ENCODE measurements at places on chromosomes 4 and X. TPM values are rescaled to one million over a fixed set of nuclear protein-coding genes. Genes with fewer than 3 reads are reported as not detected.
A peak's percentile ranks its signal among the peaks of the same experiment; 100 is the strongest.

GRCh38 chr4:180850318-180850940, 1392.8 kb upstream of the TENM3 start:
- no peak overlapping the region for H3K4me3 ChIP-seq
- H3K27me3 ChIP-seq: no peaks in the 10 kb centered on the region
- no peak overlapping the region for H3K27ac ChIP-seq

GRCh38 chr4:184548316-184548647, 73.9 kb upstream of the IRF2 start:
- peaks cover 16% of the 10 kb centered on the region for H3K4me1 ChIP-seq
- H3K36me3 ChIP-seq: no peaks in the 10 kb centered on the region
- no peak overlapping the region for H3K27ac ChIP-seq

The CTSO gene
- 2.6 TPM for total RNA-seq

GRCh38 chr4:13396161-13396560, 88.0 kb downstream of the RAB28 start:
- no peak overlapping the region for H3K4me3 ChIP-seq
- H3K4me1 ChIP-seq: peaks cover 6% of the 10 kb centered on the region
- H3K36me3 ChIP-seq: peaks cover 9% of the 10 kb centered on the region

GRCh38 chr4:118357601-118358000, 4.8 kb upstream of the PRSS12 start:
- H3K27me3 ChIP-seq: peaks cover 52% of the 10 kb centered on the region
- no peak overlapping the region for H3K27ac ChIP-seq
- no peaks in the 10 kb centered on the region for H3K36me3 ChIP-seq
- DNase-seq: no peak

The FGA gene
- not detected for total RNA-seq

- H3K36me3 ChIP-seq: no peaks in the 10 kb centered on the region
- no peaks in the 10 kb centered on the region for H3K27me3 ChIP-seq
Observed at GRCh38 chr4:69823481-69824186, 36.3 kb downstream of the SULT1E1 start.

- H3K36me3 ChIP-seq: no peaks in the 10 kb centered on the region
- no peak overlapping the region for H3K27ac ChIP-seq
- no peaks in the 10 kb centered on the region for H3K27me3 ChIP-seq
- H3K4me1 ChIP-seq: no peaks in the 10 kb centered on the region
Observed at GRCh38 chrX:102840871-102841705, 96.0 kb upstream of the RAB40AL start.

DNA sequence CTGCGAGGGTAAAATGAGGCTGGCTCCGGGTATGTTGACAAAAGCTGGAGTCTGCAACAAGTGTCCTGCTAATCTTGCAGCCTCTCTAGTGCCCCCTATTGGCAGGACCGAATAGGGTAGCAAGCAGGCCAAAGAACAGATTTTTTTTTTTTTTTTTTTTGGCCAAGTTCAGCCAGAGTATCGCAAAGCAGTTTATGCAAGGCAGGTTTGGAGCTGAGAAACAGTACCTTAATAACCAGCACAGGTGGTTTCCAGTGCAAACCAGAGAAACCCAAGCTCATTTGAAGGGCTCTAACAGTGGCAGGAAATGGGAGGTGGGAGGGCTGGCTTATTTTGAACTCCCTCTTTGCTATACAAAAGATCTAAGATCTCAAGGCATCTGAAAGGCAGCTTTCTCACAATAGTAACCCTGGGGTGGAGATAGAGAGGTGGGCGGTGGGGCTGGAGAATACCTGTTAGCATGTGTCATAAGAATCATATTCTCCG, 38.2 kb upstream of the OCIAD2 start:
- peak; percentile 80 for DNase-seq
- no peak overlapping the region for H3K4me3 ChIP-seq
- peaks cover 14% of the 10 kb centered on the region for H3K4me1 ChIP-seq

- H3K27me3 ChIP-seq: no peaks in the 10 kb centered on the region
- no peak overlapping the region for H3K4me3 ChIP-seq
- no peak overlapping the region for H3K27ac ChIP-seq
- DNase-seq: no peak
- H3K4me1 ChIP-seq: peaks cover 15% of the 10 kb centered on the region
- H3K36me3 ChIP-seq: peaks cover 6% of the 10 kb centered on the region
Observed at GRCh38 chrX:23779025-23779424, 3.9 kb upstream of the SAT1 start.

- no peak for DNase-seq
- no peaks in the 10 kb centered on the region for H3K27me3 ChIP-seq
Observed at GRCh38 chrX:44352758-44353157, 9.3 kb upstream of the EFHC2 start.

GRCh38 chr4:183960046-183960420, 54.9 kb downstream of the STOX2 start:
- H3K4me3 ChIP-seq: no peak overlapping the region
- no peak overlapping the region for H3K27ac ChIP-seq
- H3K36me3 ChIP-seq: no peaks in the 10 kb centered on the region
- peaks cover 4% of the 10 kb centered on the region for H3K27me3 ChIP-seq
- H3K4me1 ChIP-seq: no peaks in the 10 kb centered on the region

The DGAT2L6 gene
- total RNA-seq: not detected

- no peak for DNase-seq
- H3K27ac ChIP-seq: no peak overlapping the region
- H3K36me3 ChIP-seq: no peaks in the 10 kb centered on the region
- peaks cover 4% of the 10 kb centered on the region for H3K27me3 ChIP-seq
- H3K4me1 ChIP-seq: no peaks in the 10 kb centered on the region
- H3K4me3 ChIP-seq: no peak overlapping the region
Observed at GRCh38 chr4:36737691-36738090, 456.3 kb downstream of the DTHD1 start.

The YTHDC1 gene
- 78.5 TPM for total RNA-seq

The ZBTB49 gene
- 3.8 TPM for total RNA-seq

- H3K36me3 ChIP-seq: no peaks in the 10 kb centered on the region
- peaks cover 4% of the 10 kb centered on the region for H3K4me1 ChIP-seq
- DNase-seq: no peak
- no peak overlapping the region for H3K27ac ChIP-seq
Observed at GRCh38 chr4:47930971-47931804, 16.8 kb upstream of the NFXL1 start.

DNA sequence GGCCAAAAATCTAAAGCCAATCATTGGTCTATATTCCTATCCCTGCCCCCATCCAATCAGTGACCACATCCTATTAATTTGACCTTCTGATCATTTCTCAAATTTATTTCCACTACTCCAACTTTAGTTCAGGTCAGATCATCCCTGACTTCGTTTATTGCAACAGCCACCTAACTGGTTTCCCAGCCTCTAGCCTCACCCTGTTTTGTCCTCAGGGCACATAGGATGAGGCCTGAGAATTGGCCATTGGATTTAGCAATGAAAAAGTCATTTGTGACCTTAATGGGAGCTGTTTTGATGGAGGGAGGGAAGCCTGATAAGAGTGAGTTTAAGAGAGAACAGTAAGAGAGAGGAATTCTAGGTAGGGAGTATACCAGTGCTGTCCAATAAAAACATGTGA, 155.0 kb downstream of the AMMECR1 start:
- H3K36me3 ChIP-seq: no peaks in the 10 kb centered on the region
- H3K4me1 ChIP-seq: peaks cover 8% of the 10 kb centered on the region
- no peak overlapping the region for H3K27ac ChIP-seq
- no peaks in the 10 kb centered on the region for H3K27me3 ChIP-seq
- H3K4me3 ChIP-seq: no peak overlapping the region

The CCNA2 gene
- total RNA-seq: 113 TPM

GRCh38 chrX:146154191-146154590, 336.6 kb downstream of the SLITRK2 start:
- H3K36me3 ChIP-seq: no peaks in the 10 kb centered on the region
- H3K27ac ChIP-seq: no peak overlapping the region
- no peak for DNase-seq
- no peaks in the 10 kb centered on the region for H3K27me3 ChIP-seq

- no peak for DNase-seq
- H3K36me3 ChIP-seq: no peaks in the 10 kb centered on the region
- H3K4me3 ChIP-seq: no peak overlapping the region
- H3K4me1 ChIP-seq: no peaks in the 10 kb centered on the region
- H3K27me3 ChIP-seq: no peaks in the 10 kb centered on the region
Observed at GRCh38 chrX:49976682-49977197, 54.3 kb downstream of the CLCN5 start.

GRCh38 chrX:38837389-38837788, 36.1 kb downstream of the MID1IP1 start:
- no peaks in the 10 kb centered on the region for H3K36me3 ChIP-seq
- no peaks in the 10 kb centered on the region for H3K27me3 ChIP-seq
- H3K4me1 ChIP-seq: no peaks in the 10 kb centered on the region
- no peak overlapping the region for H3K27ac ChIP-seq

DNA sequence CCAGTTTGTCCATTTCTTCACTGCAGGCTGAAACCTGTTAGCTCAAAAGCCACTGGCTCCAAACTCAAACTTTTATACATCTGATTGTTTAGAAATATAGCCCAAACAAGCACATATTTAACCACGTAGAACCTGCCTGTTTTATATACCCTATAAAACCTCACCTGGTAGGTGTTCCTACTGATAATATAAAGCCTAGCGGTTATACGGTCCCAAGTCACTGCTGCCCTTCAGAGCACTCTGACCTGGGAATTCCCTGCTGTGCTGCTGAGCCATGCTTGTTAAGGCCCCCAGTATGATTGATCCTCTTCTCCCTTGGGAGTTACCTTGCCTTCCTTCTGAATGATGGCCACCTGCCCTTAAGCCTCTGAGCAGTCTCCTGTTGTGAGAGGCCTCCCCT, 432.8 kb upstream of the LCORL start:
- no peaks in the 10 kb centered on the region for H3K4me1 ChIP-seq
- no peaks in the 10 kb centered on the region for H3K36me3 ChIP-seq
- H3K27me3 ChIP-seq: peaks cover 5% of the 10 kb centered on the region

GRCh38 chr4:133323670-133324069, 174.6 kb downstream of the PCDH10 start:
- H3K27ac ChIP-seq: no peak overlapping the region
- H3K4me3 ChIP-seq: no peak overlapping the region
- no peaks in the 10 kb centered on the region for H3K36me3 ChIP-seq
- no peaks in the 10 kb centered on the region for H3K27me3 ChIP-seq
- H3K4me1 ChIP-seq: no peaks in the 10 kb centered on the region

DNA sequence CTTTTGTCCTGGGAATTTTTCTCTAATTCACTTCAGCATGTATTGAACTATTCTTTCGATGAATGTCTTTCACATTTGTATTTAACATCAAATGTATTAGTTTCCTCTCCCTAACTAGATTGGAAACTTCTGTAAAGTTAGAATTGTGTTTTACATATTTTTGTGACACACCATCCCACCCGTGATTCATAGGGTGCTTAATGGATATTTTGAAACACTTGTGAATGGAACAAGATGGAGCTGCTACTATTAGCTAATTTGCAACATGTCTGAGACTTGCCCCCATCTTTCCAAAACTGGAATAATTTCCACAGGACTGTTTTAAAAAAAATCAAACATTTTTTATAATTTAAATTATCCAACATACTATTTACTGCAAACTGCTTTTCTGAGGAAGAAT, 30.2 kb upstream of the GNPDA2 start:
- no peaks in the 10 kb centered on the region for H3K4me1 ChIP-seq
- no peak overlapping the region for H3K27ac ChIP-seq
- no peaks in the 10 kb centered on the region for H3K36me3 ChIP-seq
- H3K27me3 ChIP-seq: peaks cover 16% of the 10 kb centered on the region
- no peak overlapping the region for H3K4me3 ChIP-seq

DNA sequence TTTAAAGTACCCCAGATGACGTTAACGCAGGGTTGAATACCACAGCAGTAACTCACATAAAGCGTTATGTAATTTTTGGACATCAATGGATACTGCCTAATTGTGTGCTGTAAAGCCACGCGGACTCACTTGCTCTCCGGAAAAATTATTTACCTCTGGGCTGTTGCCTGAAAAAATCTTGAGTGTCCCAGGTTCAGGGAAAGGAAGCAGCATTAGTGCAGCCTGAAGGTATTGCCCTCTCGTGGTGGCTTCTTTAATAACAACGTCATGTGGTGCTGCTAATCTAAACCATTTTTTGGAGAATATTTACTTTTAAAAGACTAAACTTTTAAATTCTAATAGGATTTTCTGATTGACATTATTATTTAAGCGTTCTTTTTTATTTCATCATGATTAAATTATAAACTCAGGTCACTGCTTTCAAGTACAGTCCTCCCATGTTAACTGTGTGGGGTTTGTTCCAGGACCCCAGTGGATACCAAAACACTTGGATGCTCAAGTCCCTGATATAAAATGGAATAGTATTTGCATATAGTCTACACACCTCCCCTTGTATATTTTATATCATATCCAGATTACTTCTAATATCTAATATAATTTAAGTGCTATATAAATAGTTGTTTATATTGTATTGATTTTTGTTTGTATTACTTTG, 384.8 kb downstream of the FAM133A start:
- no peaks in the 10 kb centered on the region for H3K36me3 ChIP-seq
- DNase-seq: no peak
- no peaks in the 10 kb centered on the region for H3K27me3 ChIP-seq
- H3K4me3 ChIP-seq: no peak overlapping the region
- no peaks in the 10 kb centered on the region for H3K4me1 ChIP-seq

- H3K4me1 ChIP-seq: peaks cover 82% of the 10 kb centered on the region
- H3K36me3 ChIP-seq: peaks cover 12% of the 10 kb centered on the region
- no peak overlapping the region for H3K4me3 ChIP-seq
- no peaks in the 10 kb centered on the region for H3K27me3 ChIP-seq
Observed at GRCh38 chr4:184441461-184442313, 32.7 kb downstream of the IRF2 start.

- H3K4me1 ChIP-seq: peaks cover 9% of the 10 kb centered on the region
- H3K27ac ChIP-seq: peak overlapping the region; percentile 33
- H3K4me3 ChIP-seq: no peak overlapping the region
- no peaks in the 10 kb centered on the region for H3K27me3 ChIP-seq
- H3K36me3 ChIP-seq: no peaks in the 10 kb centered on the region
Observed at GRCh38 chrX:100939333-100939732, 10.6 kb upstream of the XKRX start.

The TMEM47 gene
- not detected for total RNA-seq

DNA sequence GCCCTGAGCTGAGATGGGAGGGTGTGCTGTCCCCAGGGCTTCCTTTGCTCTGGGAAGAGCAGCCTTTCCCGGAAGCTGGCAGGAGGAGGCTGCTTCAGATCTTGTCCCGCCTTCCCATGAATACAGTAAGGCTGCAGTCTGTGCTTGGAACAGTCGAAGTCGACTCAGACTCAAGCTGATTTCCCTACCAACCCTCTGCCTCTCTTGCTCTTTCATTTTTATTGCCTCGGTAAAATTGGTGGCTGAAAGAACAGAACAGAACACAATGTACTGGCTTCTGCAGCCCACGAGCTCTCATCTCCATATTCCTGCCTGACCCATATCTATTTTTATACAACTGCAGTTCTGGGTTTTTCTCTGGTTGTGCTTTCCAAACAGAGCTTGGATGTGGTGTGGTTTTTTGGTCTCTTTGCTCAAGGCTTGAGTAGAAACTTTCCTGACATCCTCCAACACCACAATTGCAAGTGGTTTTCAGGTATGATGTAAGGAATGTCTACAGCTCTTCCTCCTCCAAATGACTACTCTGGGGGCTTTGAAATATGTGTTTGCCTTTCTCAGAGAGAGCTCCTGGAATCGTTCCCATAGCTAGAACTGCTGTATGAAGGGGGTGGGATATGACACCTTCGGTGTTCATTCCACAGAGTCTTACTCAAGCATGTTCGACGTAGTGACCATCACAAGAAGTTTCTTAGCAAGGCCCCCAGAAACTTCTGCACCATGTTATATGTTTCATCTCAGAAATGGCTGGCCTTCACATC, 61.3 kb downstream of the ENPP6 start:
- no peak for DNase-seq
- H3K4me1 ChIP-seq: no peaks in the 10 kb centered on the region
- no peak overlapping the region for H3K27ac ChIP-seq
- no peaks in the 10 kb centered on the region for H3K36me3 ChIP-seq

- peaks cover 17% of the 10 kb centered on the region for H3K4me1 ChIP-seq
- H3K36me3 ChIP-seq: peaks cover 19% of the 10 kb centered on the region
- no peaks in the 10 kb centered on the region for H3K27me3 ChIP-seq
- H3K27ac ChIP-seq: no peak overlapping the region
- peak; percentile 38 for DNase-seq
Observed at GRCh38 chrX:118603981-118604380, 108.4 kb downstream of the DOCK11 start.

The MAGEB2 gene
- not detected for total RNA-seq

All from activated CD4-positive, alpha-beta T cell treated with anti-CD3 and anti-CD28 coated beads for 36 hours (primary cell).